SK-N-DZ (cell line): ENCODE measurements at places on chromosomes 16 and 17.

- DNase-seq = no peak
Observed at GRCh38 chr17:77148077-77148939, 7.5 kb downstream of the SEC14L1 start.

- DNase-seq = no peak
Observed at GRCh38 chr17:6831661-6832263, at the start of gene TEKT1. TSS of gene TEKT1 (minus strand) at chr17:6831729. CDS start at chr17:6830376, 1,353 bp downstream.

DNA sequence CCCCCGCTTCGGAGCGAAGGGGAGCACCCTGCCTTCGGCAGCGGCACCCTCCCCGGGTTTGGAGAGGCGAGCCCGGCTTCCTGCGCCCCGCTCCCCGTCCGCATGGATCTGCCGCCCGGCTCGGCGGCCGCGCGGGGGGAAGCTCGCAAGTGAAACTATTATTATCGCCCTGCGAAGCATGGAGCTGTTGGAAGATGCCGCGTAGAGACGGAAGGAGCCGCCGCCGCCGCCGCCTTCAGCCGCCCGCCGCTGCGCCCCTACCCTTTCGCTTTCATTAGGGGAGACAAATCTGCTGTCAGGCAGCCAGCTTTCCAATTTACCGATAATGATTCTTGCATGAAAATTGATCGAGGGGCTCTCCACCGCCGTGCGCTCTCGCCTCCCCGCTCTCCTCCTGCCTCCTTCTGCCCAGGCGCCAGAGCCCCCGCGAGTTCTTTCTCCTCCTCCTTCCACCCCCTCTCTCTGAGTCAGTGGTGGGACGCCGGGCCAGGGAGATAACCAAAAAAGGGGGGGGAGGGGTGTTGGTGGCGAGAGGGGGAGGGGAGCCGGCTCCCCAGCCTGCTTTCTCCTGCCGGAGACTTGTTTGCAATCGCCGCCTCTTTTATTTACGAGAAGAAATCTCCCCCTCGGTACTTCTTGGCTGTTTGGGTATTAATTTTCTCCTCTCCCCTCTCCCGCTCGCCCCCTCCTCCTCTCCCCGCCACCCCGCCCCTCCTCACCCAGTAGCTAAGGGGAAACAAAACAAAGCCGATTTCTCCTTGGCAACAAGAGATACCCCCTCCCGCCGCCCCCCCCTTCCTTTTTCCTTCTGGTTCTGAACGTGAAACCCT lies 58.0 kb upstream of the GSE1 start:
- peak; percentile 66 for DNase-seq

- no peak for DNase-seq
Observed at GRCh38 chr16:70714581-70715054, 28.8 kb upstream of the MTSS2 start.

DNA sequence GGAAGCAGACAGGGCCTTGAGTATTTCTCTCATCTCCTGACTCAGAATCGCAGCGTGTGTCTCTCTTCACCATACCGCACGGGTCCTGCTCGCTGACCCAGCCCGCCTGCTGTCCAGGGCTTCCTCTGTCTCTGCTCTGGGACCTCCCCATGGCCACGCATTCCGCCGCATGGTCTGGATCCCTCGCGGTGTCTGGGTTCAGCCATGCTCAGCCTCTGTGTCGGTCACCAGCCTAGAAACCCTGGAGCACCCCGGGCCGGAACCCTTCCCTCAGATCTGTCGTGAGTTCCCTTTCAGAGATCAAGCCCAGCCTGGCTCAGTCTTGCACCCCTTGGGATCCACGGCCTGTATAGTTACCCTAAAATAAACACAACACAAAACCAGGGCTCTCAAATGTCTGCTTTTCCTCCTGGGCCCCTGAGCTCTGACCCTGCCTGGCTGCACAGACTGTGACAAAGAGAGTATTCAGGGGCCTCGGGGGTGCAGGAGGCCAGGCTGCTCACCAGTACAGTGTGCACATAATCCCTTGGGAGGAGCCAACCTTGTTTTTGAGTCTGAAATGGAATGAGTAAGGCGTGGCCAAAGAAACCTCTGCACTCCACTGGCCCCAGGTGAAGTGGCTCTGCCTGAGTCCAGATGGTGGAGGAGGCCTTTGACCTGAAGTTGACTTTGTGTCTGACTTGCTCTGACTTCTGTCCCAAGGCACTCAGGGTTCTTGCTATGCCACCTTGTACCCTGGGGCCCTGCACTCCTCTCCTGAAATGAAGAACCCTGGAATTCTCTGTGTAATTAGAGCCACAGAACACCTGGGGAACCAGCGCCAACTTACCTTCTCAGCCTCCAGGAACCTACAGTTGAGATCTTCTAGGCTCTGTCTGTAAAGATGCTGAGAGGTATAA lies 5.8 kb upstream of the SPIRE2 start:
- no peak for DNase-seq

DNA sequence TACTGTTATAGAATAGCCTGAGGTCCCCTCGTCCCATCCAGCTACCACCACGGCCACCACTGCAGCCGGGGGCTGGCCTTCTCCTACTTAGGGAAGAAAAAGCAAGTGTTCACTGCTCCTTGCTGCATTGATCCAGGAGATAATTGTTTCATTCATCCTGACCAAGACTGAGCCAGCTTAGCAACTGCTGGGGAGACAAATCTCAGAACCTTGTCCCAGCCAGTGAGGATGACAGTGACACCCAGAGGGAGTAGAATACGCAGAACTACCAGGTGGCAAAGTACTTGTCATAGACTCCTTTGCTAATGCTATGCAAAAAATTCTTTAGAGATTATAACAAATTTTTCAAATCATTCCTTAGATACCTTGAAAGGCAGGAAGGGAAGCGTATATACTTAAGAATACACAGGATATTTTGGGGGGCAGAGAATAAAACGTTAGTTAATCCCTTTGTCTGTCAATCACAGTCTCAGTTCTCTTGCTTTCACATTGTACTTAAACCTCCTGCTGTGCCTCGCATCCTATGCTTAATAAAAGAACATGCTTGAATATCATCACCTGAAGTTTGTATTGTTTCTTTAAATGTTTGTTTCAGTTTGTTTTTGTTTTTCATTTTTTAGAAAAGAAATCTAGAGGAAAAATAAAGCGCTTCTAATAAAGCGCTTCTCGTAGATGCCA lies 388.3 kb downstream of the MAF start:
- no peak for DNase-seq

- DNase-seq = no peak
Observed at GRCh38 chr16:77250400-77250799, 51.2 kb downstream of the SYCE1L start.

DNA sequence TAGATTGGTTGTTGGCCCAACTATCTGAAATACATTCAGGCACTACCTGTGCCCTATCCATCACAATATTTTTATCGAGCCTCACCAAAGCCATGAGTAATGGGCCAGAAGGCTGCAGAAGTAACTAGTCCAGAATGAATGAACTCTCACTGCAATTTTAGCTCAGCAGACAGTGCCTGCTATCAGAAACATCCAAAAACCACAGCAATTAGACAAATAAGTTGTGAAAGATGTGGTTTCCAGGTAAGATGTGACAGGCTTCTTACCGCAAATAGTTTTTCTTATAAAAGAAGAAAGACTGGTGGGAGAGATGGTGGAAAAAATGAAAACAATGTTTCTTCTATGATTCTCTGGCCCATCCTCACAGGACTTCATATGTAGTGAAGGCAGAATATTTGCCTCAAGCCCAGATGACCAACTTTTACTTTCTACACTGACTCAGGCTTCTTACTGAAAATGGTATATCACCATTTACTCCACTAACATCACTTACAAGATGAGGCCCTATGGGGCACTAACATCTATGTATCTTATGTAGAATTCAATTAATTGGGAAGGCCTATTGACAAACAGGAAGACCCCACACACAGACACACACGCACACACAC lies 9.8 kb upstream of the RFFL start:
- no peak for DNase-seq

GRCh38 chr17:7392696-7393612 lies 1.4 kb downstream of the PLSCR3 start:
- no peak for DNase-seq

DNA sequence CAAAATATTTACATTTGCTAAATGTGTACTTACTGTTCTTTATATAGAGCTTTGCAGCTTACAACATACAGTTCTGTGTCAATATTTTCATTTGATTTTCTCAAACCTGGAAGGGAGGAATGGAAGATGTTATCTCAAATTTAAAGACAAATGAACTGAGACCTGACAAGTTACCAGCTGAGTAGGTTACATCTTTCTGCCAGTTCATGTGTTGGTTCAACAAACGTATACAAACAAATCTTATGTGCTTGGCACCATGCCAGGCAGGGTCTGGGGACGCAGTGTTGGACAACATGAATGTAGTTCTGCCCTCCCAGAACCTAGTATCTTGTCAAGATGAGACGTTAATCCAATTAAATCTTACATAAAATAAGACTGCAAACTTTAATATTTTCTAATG lies 507.5 kb upstream of the HSBP1 start:
- DNase-seq = no peak

GRCh38 chr17:27091043-27091497 lies 202.8 kb upstream of the WSB1 start:
- no peak for DNase-seq

DNA sequence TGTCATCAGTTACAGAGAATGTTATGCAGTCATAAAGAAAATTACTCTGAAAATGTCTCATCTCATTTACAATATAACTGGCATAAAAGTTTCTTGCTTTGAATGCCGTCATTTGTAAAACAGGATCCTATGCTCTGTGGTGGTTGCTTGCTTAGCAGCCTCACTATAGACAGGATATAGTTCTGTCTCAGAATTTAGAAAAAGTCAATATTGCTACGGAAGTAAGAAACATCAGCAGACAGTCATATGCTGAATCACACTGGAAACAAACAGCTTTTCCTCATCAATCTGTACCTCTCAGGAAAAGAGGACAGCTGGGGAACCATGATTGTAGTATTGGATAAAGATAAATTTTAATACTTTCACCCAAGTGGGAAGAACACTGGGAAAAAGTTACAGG lies 105.5 kb downstream of the MYO1D start:
- no peak for DNase-seq

DNA sequence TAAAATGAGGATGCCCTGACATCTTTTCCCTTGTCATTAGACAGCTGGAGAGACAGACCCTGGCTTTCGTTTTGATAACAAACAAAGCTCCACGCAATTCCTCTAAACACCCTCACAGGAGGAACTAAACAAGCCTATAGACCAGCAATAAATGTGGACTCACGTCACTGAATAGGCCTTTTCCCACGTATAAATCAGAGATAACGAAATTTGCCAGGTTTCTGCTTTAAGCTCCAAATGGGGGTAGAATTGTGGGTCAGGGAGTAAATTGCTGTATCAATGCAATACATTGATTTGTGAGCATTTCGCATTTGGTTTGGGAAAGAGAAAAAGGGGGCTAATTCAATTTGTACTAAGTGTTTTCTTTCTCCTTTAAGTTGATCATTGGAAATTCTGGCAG lies 256.0 kb downstream of the PMP22 start:
- no peak for DNase-seq

DNA sequence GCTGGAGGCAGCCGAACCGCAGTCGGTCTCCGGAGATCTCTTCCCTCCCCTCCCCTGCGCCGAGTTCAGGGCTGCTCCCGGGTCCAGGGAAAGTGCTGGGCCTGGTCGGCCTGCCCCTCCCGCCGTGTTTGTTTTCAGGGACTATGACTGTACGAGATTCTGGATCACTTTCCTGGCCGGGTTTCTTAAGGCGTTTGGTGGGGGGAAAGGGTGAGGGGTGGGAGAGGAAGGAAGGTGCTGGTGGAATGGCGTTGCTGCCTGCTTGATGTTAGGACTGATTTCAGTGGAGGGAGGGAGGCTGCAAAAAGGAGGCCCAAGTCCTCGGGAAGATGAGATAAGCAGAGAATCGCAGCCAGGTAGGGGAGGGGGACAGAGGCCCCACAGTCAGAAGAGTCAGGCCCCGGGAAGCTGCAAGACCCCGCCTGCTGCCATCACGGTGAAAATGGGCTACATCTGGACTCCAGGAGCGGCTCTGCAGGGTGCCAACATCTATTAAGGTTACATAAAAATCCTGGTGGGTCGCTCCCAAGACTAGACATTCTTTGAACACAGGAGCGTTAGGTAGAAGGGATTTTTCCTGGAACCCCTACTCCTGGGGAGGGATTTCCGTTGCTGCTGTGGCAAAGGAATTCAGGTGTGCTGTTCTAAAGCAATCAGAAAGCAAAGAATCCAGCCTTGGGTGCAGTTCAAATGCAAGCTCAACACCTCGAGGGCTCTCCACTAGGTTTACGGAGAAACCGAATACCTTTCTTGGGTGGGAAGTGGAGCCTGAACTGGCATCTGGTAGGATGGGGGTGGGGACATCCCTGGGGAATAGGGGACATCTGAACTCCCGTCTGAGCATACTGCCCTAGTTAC lies 1.2 kb downstream of the ARHGAP44 start:
- peak; percentile 20 for DNase-seq

DNA sequence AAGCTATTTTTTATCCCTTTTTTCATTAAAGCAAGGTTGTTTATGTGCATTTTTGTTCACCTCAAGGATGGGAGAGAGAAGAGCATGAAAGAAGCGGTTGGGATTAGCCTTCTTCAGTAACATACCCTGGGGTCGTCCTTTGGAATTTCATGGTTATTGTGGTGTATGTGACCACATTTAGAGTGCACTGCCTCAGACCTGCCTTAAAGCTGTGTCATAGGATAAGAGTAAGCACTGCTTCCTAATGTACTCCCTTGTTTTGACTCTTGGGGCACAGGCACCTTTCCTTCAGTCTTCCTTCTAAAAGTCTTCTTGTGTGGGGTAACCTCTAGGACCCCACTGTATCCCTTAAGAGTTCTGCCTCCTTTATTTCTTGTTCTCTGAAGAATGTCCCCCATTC lies 28.9 kb downstream of the TNRC6A start:
- DNase-seq = no peak

DNA sequence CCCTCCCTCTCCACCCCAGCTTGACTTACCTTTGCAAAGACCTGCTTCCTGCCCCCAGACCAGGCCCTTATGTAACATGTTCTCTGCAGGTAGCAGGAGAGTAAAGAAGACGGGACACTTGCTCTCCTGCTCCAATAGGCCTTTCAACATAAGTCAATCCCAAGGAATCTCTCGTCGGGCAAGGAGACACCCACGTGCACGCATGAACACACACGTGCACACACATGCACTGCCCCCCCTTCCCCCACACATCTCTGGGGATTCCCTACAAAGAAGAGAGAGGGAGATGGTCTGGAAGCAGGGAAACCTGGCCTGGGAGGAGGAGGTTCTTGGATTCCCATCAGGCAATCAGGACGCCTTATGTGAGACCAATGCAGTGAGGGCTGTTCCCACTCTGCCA lies 41.4 kb downstream of the ABCC12 start:
- DNase-seq = no peak

- no peak for DNase-seq
Observed at GRCh38 chr16:88200896-88201185, 181.9 kb upstream of the ZNF469 start.

- DNase-seq = peak; percentile 17
Observed at GRCh38 chr16:4081047-4081446, 35.2 kb downstream of the ADCY9 start.
